ENCODE measurements at places on chromosomes 1 and 21. TPM values are rescaled to one million over a fixed set of nuclear protein-coding genes. Genes with fewer than 3 reads are reported as not detected.

The CCDC181 gene
- total RNA-seq, result 0.39 TPM

The ASTN1 gene
- 0.05 TPM for total RNA-seq

The LRRIQ3 gene
- 0.85 TPM for total RNA-seq

The USH2A gene
- not detected for total RNA-seq

The ADGRL4 gene
- not detected for total RNA-seq

The OR2T33 gene
- not detected for total RNA-seq

The OR14A2 gene
- not detected for total RNA-seq

The CACNA1E gene
- not detected for total RNA-seq

The KRTAP11-1 gene
- not detected for total RNA-seq

The SFN gene
- 188 TPM for total RNA-seq

The PDE9A gene
- 0.72 TPM for total RNA-seq

The RGSL1 gene
- total RNA-seq, result not detected

The CALML6 gene
- 1.5 TPM for total RNA-seq
